T-helper 9 cell (primary cell): ENCODE measurements at places on chromosomes 13 and 19.

- DNase-seq: no peak
Measured at GRCh38 chr13:72303941-72304746, 423.3 kb downstream of the MZT1 start.

DNA sequence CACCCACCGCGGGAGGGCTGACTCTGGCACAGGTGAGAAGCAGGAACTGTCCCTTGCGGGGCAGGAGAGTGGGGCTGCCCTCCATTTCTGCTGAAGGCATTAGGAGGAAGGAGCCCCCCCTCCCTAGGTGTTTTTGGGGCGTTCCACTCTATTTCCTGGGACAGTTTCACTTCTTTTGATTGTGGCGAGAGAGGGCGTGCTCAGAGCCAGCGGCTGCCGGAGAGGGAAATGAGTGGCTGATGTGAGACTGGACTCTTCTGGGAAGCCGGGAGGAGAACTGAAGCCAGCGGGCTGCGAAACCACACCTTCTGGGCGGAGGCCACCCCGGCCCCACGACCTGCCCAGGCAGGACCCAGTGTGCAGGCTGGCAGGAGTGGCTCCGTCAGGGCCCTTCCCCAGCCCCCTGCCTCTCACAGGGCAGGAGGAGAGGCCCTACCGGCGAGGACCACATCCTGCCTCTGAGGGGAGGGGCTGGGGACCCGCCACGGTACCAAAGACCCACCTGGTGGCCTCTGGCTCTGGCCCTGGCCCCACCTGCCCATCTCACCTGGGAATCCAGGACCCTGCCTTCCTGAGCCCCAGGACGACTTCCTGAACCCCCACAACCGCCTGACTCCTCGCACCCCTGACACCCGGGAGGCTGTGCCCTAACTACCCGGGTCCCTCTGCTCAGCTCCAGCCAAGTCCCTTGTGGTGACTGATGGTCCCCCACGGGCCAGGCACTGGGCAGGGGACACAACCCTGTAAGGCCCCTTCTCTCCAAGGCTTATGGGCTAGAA, 25.9 kb downstream of the MPND start:
- DNase-seq: peak; percentile 59

GRCh38 chr19:53086949-53087348, 16.3 kb downstream of the ZNF160 start:
- DNase-seq: no peak

DNA sequence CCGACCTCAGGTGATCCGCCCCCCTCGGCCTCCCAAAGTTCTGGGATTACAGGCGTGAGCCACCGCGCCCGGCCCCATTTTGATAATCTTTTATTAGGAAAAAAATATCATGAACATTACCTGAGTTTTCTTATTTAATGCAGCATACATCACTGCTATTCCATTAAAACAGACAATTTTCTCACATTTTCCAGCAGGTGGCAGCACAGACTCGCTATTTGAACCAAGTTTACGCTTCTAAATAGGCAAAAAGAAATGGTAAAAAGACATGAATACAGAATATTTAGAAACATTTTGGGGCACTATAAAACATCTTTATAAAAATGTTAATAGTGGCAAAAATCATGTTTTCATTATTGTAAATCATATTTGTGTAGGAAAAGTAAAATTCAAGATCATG, 903.1 kb downstream of the SLITRK6 start:
- peak; percentile 7 for DNase-seq

- peak; percentile 43 for DNase-seq
Measured at GRCh38 chr19:38229585-38230073, 5.6 kb upstream of the DPF1 start.

GRCh38 chr13:94322925-94323763, 156.3 kb downstream of the DCT start:
- no peak for DNase-seq

GRCh38 chr13:77530875-77531274, 4.6 kb upstream of the SCEL start:
- no peak for DNase-seq
